ENCODE measurements at places on chromosomes 4 and X. TPM values are rescaled to one million over a fixed set of nuclear protein-coding genes. Genes with fewer than 3 reads are reported as not detected.

Gene ASB12
- total RNA-seq, result not detected

GRCh38 chrX:152600853-152601633 is 36.7 kb upstream of the GABRQ start:
- DNase-seq, result no peak

Gene FGFBP1
- total RNA-seq, result not detected

Gene TCEAL6
- not detected for total RNA-seq

DNA sequence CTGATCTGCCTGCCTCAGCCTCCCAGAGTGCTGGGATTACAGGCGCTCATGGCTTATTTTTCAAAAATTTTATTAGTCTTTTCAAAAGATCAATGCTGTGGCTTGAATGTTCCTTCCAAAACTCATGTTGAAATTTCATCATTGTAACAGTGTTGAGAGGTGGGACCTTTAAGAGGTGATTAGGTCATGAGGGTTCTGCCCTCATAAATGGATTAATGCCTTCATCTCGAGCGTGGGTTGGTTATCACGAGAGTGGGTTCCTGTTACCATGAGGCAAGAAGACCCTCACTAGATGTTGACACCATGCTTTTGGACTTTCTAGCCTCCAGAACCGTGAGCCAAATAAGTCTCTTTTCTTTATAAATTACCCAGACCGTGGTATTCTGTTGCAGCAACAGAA is 30.3 kb downstream of the EIF2S3 start:
- no peak for DNase-seq

DNA sequence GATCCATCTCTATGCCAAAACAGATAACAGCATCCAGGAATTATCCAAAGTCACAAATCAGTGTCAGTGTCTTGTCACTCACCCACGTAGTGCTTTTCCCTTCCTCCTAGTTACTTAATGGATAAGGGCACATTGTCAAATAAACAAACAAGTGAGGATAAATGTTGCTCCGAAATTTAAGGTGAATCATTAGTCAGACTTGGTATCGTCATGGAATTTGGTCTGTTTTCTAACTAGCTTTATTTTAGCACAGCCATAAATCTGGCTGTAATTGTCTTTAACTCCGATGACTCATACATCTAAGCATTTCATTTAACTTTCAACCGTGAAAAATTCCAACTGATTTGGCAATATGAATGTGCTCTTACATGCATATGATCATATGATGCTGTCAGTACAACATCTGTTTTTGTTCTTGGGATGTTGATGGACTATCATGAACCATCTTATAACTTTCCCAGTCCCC is 83.3 kb downstream of the SNCA start:
- peak; percentile 95 for DNase-seq

- DNase-seq, result no peak
Measured at GRCh38 chr4:101071241-101071640, 276.1 kb downstream of the PPP3CA start.

DNA sequence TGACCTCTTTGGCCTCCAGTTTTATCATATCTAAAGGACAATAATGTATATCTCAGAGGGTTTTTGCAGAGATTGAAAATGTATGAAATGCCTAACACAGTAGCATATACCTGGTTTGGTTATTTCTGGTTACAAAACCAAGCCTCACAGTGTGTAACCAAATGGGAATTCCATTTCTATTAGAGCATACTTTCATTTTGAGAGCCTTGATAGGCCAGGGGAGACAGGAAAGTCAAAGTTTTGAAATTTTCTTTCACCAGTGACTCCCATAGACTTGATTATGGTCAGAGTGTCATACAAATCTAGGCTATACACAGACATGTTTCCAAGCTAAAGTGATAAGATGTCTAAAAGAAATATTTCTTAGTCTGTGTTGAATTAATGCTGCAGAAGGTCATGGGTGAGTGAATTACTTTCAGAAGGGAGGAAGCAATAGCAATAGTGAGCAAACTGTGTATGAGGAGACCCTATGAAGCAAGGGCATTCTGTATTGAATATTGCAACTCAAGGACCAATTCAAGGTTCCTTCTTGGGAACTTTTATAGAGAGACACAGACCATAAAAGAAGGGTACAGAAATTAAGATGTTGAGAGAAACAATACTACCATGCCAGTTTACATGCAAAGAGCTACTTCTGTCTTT is 151.1 kb downstream of the PDE5A start:
- no peak for DNase-seq

- DNase-seq, result peak; percentile 63
Measured at GRCh38 chr4:20248155-20248558, 3.5 kb upstream of the SLIT2 start.

GRCh38 chrX:11406109-11406765 is 113.0 kb downstream of the AMELX start:
- no peak for DNase-seq

Gene ZNF518B
- 46.7 TPM for total RNA-seq

- no peak for DNase-seq
Measured at GRCh38 chrX:49892542-49892941, 13.3 kb downstream of the USP27X start.

DNA sequence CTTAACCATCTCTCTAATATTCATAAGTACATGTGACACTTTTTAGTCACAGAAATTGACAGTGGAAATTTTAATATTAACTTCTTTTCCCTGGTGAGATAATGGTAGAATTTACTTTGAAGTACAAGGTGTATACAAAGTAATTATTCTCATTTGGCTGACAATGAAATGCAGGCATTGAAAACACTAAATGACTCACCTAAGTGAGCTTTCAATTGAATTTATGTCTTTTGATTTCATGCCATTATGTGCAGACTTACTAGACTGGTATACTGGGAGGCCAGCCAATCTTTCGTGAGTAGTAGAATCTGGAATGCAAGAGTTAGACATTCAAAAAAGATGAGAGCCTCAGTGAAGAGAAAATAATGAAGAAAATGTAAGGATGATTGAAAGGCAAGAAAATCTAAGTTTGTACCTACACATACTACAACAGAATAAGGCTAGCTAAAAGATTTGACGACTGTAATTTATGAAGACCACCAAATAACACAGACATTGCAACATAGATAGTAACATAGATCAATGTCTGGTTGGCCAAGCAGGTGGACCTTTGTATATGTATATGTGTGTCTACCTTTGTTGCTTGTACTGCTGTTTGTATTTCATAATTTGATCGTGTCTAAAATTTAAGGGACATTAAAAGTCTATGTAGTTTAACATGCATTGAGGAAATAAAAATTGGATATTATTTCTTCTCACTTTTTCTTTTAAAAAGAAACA is 459.7 kb downstream of the IL15 start:
- peak; percentile 95 for DNase-seq

DNA sequence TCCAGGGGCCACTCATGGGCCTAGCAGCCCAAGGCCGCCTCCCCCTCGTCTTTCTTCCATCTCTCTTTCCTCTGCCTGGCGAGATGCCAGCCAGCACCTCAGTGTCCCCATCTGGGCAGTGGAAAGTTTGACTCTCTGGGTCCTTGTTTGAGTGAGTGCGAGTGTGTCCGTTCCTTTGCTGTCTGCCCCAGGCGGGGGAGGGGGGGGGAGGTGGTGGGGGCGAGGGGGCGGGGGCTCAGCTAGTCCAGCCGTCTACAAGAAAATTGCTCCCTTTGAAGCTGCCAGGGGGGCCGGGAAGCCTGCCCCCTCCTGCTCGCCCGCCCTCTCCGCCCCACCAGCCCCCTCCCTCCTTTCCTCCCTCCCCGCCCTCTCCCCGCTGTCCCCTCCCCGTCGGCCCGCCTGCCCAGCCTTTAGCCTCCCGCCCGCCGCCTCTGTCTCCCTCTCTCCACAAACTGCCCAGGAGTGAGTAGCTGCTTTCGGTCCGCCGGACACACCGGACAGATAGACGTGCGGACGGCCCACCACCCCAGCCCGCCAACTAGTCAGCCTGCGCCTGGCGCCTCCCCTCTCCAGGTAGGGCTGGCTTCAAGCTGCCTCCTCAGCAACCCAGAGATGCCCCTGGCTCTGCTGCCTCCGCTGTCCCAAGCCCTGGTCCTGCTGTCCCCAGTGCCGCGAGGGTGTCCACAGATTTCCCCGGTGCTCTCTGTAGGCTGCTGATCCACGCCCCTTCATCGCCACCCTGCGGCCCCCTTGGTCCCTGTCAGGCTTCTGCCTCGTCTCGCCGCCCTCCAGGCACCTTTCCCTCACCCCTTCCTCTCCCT is at the start of gene BGN:
TSS of gene BGN (plus strand) at position 440 of the 821 bp plus-strand sequence. CDS start 9,652 bp downstream, outside the sequence.
- peak; percentile 71 for DNase-seq

DNA sequence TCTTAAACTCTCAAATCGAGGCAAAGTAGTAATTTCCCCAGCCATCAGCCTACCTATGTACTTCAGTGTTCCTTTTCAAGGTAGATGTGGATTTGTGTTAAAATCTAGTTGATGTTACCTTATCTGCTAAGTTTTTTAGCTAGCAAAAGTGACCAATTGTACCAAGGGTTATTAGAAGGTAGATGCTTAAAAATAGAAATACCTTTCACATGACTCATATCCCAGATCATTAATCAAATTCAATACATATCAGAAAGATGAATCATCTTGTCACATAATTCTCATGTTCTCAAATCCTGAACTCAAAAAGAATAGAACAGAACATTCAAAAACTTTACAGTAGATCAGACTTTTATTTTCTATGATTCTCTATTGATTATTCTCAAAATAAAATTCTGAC is 3.5 kb downstream of the ENAM start:
- peak; percentile 61 for DNase-seq

DNA sequence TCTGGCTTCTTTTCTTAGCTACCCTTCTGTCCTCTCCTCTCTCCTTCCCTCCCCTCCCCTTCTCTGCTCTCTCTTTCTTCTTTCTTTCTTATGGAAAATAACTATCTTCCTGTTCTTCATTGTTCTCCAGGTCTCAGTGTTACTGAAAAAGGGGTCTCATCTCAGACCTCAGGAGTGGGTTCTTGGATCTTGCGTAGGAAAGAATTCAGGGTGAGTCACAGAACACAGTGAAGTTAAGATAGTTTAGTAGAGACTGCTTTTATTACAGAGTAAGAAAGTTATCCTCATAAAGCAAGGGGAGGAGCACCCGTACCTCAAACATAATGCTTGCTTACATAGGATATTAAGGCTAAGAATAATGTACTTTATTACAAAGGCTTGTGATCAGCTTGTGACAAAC is 31.8 kb upstream of the CWH43 start:
- DNase-seq, result no peak

GRCh38 chr4:11223311-11223710 is 205.4 kb downstream of the HS3ST1 start:
- DNase-seq, result no peak

- DNase-seq, result no peak
Measured at GRCh38 chrX:129534816-129535578, 5.1 kb upstream of the OCRL start.

DNA sequence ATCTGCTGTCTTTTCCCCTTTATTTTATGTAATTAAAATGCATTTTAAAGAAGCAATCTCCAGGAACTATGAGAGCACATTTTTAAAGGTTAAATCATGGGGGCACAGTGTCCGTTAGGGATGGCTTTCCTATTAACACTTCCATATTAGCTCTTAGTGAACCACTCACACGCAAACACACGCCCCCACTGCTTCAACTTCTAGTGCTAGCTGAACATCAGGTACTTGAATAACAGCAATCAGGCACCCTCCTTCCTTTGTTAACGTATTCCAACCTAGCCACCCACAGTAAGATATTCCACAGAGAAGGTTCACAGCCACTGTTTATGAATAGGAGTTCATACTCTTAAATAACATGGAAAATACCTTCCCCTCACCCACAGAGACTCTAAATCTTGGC is 9.3 kb downstream of the TMEM255A start:
- DNase-seq, result no peak

Gene SLITRK4
- 0.34 TPM for total RNA-seq

GRCh38 chr4:111464251-111465045 is 680.8 kb upstream of the FAM241A start:
- no peak for DNase-seq

GRCh38 chr4:73944061-73944875 is 37.6 kb downstream of the PF4 start:
- DNase-seq, result peak; percentile 25

GRCh38 chr4:119227690-119228089 is 15.2 kb downstream of the USP53 start:
- no peak for DNase-seq

Gene BANK1
- total RNA-seq, result 0.09 TPM

Gene ARHGEF38
- total RNA-seq, result under 0.01 TPM

DNA sequence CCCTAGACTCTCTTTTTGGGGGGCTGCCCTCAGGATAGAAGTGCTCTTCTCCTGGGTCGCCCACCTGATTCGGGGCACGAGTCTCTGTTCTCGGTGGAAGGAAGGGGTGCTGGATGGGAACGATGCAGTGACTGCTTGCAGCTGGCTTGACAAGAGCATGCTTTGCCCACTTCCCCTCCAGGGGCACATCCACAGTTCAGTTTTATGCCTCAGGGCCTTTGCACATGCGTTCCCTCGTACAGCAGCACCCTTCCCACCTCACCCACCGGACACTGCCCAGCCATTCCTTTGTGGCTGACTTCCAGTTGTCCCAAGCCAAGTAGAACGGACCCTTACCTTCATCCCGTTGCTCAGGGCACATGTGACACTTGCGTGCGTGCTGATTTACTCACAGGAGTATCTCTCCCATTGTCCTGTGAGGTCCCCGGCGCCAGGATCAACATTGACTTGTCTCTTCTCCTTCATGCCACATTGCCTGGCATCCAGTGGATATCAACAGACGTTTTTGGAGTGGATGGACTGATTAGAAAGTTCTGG is 60.0 kb downstream of the C4orf50 start:
- DNase-seq, result no peak

- DNase-seq, result no peak
Measured at GRCh38 chr4:159290321-159291030, 187.6 kb downstream of the RAPGEF2 start.

GRCh38 chr4:74770226-74770910 is 24.0 kb downstream of the BTC start:
- DNase-seq, result no peak

DNA sequence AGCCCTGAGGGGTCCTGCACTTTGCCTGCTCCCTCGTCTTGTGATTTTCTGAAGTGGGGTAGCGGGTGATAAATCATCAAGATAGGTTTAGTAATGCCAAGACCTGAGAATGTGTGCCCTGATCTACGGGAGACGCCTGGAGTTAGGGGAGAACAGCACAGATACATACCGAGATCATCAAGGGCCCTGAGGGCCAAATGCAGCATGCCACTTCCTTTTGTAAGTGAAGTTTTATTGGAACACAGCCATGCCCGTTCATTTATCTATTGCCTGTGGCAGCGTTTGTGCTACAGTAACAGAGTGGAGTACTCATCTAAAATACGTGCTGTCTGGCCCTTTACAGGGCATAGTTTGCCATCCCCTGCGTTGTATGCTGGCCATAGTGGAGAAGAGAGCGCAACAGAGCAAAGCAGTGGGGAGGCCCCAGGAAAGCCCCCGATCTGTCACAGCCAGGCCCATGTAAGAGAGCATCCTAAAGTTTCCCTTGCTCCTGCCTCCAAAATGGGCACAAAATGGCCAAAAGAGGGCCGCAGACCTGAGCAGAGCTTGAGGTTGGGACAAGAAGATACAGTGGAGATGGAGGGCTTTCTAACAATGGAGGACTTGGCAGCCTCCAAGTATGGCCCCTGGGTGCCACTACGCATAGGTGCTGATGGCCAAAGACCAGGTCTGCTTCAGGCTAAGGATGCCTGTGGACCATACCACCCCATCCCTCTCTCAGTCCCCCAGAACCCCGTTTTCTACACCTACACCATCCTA is 167.0 kb downstream of the SMIM20 start:
- no peak for DNase-seq

All from dermis blood vessel endothelial cell (primary cell).